Stimulated activated CD8-positive, alpha-beta memory T cell treated with anti-CD3 and anti-CD28 coated beads, Interleukin-15, amount 100 ng/mL, for 48 hours (primary cell): ENCODE measurements at places on chromosomes 7 and 10.
A peak's percentile ranks its signal among the peaks of the same experiment; 100 is the strongest.

DNA sequence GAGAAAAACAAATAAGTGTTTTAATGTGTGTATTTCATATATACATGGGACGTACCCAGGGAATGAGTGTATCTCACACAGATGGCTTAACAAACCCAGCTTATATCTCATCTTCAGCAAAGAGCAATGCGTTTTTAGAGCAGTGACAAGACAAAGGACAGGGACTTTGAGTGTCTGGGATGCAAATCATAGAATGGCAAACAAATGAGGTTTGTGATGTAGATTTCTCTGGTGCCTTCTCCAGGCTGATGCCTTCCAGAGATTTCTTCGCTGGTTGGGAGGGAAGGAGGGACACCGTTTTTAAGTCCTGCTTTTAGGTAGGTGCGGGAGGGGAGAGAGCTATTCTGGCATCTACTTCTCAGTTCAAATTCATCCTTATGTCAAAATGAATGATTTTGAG, 16.6 kb downstream of the LANCL2 start:
- no peak for DNase-seq

- no peak for DNase-seq
Measured at GRCh38 chr7:129764247-129765084, 152.9 kb downstream of the NRF1 start.

GRCh38 chr7:138196971-138197896, 121.0 kb downstream of the AKR1D1 start:
- DNase-seq, result no peak

DNA sequence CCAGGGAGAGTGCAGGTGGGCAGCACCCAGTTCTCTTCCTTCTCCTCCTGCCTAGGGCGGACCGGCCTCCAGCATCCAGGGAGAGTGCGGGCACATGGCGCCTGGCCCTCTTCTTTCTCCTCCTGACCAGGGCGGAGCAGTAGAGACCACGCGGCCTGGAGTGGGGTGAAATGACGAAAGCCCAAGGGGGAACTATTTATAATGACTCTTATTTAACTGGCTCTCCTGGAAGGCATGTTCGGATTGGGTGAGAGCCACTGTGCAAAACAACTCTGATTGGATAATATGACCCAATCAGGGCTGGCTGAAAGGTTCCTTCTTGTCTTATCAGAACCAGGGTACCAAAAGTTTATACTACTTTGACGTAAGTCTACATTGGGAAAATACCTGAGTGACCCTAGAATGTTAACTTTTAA, 63.1 kb downstream of the ZNF37A start:
- no peak for DNase-seq

GRCh38 chr10:90751107-90751997, 106.5 kb downstream of the HTR7 start:
- DNase-seq, result peak; percentile 9

- no peak for DNase-seq
Measured at GRCh38 chr10:48478469-48478868, 126.4 kb downstream of the ARHGAP22 start.

GRCh38 chr10:7518693-7519092, 107.9 kb upstream of the SFMBT2 start:
- DNase-seq, result no peak

DNA sequence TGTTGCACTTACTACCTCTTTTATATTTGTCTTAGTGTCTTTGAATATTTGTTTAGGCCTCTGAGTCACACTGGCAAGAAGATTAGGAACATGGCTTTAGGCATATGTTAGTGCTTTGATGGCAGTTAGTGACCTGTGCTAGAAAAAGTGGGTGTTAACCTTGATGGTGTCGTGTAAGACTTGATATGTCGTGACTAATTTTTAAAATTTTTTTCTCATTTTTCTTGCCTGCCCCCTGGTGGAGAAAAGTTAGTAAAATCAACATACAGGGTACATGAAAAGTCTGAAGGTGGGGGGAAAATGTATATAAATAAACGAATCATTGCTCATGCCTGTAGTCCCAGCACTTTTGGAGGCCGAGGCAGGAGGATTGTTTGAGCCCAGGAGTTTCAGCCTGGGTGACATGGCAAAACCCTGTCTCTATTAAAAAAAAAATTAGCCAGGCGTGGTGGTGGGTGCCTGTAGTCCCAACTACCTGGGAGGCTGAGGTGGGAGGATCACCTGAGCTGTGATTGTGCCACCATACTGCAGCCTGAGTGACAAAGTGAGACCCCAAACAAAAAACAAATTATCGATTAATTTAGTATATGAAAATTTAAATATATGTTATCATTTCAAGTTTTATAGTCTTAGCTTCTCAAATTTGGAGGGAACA, 44.6 kb downstream of the TAX1BP1 start:
- DNase-seq, result no peak

DNA sequence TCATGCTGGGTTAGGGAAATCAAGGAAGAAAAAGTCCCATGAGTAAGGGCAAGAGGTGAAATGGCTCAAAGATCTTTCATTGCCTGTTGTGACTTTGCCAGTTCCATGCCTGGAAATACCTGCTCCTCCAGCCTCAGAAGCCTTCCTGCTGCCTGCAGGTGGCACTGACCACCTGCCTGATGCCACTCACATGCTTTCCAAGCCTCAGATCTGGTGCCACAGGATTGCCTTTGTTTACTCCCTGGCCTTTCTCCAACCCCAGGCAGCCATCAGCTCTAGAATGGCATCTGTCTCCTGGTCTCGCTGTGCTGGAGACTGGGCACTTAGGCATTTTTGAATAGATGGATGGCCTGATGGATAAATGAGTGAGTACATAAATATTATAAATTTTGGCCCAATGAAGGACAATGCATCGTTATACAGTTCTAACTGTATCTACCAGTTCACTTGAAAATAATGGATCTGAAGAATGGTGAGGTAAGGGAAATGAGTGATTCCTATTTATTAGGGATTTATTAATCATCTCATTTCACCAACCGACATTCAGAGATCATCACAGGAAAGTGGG, 657.2 kb downstream of the INHBA start:
- DNase-seq, result no peak

GRCh38 chr7:141119187-141119586, 45.3 kb downstream of the TMEM178B start:
- no peak for DNase-seq

DNA sequence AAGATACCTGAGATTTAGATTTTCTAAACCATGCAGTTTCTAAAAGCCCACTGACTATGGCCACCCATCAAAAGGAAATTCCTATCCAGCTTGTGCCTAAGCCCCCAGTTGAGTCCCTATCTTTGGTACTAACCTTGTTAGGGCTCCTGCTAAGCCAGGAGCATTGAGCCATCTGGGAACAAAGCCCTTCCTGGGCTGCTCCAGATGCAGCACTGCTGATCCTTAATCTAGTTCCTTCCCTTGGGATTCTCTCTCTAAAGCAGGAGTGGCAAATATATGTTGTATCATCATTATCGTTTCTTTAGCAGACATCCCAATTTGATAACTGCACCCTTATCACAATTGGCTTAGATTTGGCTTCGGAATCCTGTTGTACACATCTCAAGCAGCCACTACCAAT, 24.7 kb upstream of the PDLIM1 start:
- DNase-seq, result no peak

GRCh38 chr10:112271982-112272381, 11.2 kb upstream of the TECTB start:
- no peak for DNase-seq

DNA sequence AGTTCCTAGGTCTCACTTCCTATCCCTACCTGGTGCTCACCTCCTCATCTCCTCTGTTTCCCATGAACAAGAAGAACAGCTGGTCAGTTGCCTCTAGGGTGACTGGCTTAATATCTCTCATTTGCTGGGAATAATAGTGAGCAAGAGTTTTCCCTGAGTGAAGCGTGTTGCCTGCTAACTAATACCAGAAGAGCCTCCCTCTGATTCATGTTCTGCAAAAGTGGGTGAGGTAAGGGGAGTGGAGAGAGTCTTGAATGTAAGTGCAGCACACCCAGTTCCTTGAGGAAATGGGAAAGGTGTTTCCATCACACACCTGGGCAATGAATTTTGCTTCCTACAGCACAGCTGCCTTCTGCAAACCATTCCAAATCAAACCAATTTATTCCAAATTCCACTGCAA, 29.6 kb downstream of the FZD1 start:
- no peak for DNase-seq

- no peak for DNase-seq
Measured at GRCh38 chr7:43072530-43072929, 39.9 kb upstream of the HECW1 start.

DNA sequence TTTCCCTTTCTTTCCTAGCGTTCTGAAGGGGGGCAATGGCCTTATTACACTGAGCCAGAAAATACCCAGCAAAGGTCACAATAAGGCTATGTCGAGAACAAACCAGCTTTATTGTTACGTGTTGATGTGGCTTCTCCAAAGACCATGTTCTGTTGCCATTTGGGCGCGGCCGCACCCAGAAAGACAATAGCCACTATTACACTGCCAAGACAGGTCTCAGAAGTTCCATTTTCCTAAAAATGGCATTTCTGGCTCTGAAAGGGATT, 77.8 kb downstream of the PROSER2 start:
- no peak for DNase-seq

- DNase-seq, result no peak
Measured at GRCh38 chr7:22949944-22950343, 64.0 kb downstream of the HYCC1 start.

GRCh38 chr10:96670786-96671185, 49.5 kb downstream of the PIK3AP1 start:
- DNase-seq, result no peak

DNA sequence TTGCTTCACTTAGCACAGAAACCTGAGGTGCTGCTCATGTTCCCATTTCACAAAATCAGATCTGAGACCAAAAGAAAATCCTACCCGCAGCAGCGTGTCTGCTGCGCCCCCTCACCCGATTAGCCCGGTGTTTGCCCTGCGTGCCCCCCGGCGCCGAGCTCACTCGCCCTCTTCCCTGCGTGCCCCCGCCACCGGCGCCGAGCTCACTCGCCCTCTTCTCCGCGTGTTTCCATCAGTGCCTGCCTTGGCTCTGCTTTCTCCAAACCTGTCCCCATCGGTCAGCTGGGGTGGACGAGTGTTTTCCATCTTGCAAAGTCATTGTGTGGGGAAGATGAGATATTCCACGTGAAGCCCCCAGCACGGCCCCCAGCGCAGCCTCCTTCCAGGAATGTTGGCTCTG, 225.3 kb upstream of the PITRM1 start:
- DNase-seq, result no peak

GRCh38 chr7:113730309-113730955, 188.4 kb downstream of the PPP1R3A start:
- no peak for DNase-seq

DNA sequence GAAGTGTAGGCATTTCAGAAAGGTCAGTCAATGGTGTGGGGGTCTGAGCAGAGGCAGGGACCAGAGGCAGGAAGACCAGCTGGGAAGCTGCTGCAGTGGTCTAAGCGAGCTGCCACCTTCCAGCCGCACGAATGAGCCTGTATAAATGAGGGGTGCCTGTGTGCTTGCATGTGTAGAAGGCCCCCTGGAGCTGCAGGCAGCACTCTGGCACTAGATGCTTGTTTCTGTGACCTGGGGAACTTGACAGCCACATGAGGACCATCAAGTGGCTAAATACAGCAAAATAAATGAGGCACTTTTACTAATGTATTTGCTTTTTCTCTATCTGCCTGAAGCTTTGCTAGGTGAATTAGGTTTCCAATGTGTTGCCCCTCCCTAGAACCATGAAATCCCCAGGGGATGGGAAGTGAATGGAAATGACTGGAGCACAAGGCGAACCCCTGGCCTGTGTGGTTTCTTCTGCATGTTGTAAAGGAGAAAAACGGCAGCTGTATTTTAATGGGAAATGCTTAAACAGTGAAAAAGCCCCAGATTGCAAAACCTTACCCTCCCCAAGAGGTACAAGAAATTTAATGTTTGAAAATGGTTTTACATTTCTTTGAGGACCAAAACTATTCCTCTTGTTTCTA, 57.7 kb downstream of the PYROXD2 start:
- no peak for DNase-seq

DNA sequence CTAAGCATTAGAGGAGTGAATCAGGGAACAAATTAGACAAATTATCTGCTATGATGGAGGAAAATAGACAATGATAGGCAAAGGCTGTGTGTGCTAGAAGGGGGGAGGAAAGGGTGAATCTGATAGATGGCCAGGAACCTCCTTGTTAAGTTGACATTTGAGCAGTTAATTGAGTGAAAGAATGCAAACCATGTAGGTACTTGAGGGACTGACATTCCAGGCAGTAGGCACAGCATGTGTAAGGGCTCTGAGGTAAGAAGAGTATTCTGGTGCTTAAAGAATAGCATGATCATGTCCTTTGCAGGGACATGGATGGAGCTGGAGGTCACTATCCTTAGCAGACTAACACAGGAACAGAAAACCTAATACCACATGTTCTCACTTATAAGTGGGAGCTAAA, 48.6 kb upstream of the TES start:
- no peak for DNase-seq

DNA sequence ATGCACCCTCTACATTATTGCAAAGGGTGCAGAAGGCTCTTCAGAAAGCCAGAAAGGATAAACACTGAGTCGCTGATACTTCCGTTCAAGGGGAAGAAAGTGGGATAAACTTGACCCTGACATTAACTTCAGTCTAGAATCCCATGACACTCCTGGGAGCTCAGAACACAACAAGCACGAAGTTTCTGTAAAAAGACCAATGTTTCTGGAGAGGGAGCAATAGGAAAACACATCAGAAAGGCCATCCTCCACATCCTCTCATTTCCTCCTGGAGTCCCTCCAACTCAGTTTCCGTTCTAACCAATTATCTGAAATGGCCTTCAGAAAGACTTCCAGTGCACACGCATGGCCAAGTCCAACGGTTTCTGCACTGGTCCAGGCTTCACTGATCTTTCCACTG, 113.5 kb downstream of the SORBS1 start:
- no peak for DNase-seq

- no peak for DNase-seq
Measured at GRCh38 chr7:28292834-28293526, 112.4 kb upstream of the JAZF1 start.

DNA sequence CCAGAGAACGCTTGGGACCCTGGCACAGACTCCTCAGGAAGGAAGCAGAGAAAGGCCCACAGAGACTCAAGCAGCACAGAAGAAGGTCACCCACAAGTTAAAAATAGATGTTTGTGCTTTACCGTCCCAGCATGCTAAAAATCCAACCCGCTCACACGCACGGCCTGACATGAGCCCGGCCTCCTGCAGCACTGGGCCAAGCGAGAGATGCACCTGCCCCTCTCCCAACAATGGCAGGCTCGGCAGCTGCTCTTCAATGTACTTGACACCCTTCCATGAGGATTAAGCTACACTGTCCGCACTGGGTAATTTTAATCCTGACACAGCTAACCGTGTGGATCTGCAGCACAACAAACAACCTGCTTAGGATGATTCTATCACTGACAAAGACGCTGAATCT, 9.3 kb downstream of the DIP2C start:
- DNase-seq, result no peak

- no peak for DNase-seq
Measured at GRCh38 chr7:101947899-101948298, 130.5 kb downstream of the CUX1 start.

DNA sequence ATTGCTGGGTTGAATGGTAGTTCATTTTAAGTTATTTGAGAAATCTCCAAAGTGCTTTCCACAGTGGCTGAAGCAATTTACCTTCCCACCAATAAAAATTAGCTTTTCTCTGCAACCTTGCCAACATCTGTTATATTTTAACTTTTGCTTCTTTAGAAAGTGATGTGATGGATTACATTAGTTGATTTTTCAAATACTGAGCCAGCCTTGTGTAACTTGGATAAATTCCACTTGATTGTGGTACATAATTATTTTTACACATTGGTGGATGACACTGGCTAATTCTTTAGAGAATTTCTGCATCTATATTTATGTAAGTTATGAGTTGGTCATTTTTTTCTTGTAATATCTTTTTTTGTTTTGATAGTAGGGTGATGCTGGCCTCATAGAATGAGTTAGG, 634.1 kb downstream of the GALNT17 start:
- DNase-seq, result no peak
